Activated CD8-positive, alpha-beta memory T cell treated with anti-CD3 and anti-CD28 coated beads for 1 hour (primary cell): ENCODE measurements at places on chromosomes 7 and 10.

DNA sequence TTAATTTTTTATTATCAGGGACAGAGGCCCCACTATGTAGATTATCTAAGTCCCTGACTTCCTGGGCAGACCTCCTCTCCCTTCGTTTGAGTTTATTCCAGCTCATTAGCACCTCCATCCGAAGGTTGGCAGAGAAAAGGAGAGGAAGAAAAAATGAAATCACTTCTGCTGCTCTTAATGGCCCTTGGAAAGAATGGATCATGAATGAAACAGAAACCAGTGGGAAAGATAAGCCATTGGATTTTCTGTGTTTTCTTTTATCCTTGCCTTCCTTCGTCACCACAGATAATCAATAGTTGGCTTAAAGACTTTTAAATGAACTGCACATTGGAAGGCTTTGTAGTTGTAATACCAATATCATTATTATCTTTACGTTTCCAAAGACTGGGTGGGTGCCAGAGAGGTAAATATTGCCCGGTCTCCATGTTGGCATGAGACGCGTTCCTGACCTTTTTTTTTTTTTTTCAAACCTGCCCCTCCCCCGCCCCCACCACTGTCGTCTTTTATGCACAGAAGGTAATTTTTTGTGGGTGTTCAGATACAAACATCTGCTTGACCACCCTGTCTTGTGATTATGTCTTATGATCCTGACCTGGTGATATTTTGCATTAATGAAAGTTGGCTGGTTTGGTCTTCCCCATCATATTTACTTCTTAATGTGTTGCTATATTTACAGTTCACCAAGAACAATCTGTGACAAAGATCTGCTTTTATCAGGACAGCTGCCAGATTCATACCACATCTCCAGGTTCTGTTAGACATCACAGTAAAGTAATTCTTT is 116.8 kb downstream of the ARID5B start:
- DNase-seq, result no peak

GRCh38 chr10:110216942-110217661 is 9.7 kb downstream of the MXI1 start:
- DNase-seq, result no peak

DNA sequence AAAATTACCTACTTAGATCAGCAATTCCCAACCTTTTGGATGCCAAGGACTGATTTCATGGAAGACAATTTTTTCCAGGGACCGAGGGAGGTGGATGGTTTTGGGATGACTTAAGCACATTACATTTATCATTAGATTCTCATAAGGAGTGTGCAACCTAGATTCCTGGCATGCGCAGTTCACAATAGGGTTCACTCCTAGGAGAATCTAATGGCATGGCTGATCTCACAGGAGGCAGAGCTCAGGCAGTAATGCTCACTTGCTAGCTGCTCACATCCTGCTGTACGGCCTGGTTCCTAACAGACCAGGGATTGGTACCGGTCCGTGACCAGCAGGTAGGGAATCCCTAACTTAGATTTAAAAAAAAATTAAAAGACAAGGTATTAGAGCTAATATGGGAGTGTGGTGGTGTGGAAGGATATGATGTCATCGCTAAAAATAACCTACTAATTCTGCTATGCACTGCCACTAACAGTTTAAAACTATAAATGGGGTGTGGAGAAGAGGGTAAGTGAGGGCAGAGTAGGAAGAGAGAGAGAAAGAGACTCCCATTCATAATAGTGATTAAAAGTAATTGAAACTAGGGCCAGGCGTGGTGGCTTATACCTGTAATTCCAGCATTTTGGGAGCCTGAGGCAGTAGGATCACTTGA is 282.7 kb downstream of the BAMBI start:
- no peak for DNase-seq

DNA sequence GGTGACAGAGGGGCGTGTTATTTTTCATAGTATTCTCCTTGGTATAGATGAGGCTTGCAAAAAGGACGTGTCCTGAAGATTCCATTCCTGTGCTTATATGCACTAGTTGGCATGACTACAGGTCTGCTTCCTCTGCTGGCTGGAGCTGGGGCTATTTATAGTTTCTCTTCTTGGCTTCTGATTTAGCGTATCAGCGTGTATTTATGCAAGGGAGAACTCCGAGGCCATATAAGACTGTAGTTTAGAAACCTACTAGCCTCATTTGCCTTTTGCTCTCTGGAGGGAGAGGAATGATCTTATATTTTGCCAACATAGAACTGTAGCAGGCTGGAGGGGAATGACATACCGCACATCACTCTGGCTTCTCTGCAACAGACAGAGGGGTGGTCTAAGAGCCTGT is 39.7 kb downstream of the CACNB2 start:
- no peak for DNase-seq

DNA sequence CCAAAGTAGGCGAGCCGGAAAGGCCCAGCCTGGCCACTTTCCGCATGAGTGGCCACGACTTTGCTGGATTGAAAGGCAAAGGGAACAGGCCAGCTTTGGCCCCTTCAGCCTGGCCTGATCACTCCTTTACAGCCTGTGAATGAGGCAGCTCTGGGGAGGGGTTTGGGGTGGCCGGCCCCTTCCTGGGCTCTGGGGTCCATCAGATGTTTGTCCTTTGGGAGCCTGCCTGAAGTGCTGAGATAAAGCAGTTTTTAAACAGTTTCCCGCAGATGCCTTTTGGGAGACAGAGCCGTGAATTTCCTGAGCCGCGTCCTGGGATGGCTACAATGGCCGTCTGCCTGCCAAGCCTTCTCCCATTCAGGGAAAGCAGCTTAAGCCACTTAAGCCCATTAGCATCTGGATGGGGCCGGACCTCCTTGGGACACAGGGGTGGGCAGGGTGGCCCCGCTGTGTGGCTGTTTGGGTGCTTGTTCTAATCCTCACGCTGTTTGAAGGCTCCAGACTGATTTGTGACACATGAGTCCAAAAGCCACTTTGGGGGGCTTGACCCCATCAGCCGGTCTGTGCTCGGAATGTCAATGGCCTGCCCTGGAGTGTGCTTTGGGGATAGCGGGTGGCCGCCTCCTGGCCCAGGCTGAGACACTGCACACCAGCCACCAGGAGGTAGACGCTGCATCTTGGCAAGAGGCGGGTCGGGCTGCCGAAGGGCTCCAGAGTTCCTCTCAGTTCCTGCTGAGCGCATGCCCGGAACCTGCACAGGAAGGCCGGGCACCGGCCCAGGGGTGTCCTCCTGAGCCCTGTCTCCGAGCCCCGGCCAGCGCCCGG is 38.9 kb downstream of the NKX6-2 start:
- DNase-seq, result no peak

DNA sequence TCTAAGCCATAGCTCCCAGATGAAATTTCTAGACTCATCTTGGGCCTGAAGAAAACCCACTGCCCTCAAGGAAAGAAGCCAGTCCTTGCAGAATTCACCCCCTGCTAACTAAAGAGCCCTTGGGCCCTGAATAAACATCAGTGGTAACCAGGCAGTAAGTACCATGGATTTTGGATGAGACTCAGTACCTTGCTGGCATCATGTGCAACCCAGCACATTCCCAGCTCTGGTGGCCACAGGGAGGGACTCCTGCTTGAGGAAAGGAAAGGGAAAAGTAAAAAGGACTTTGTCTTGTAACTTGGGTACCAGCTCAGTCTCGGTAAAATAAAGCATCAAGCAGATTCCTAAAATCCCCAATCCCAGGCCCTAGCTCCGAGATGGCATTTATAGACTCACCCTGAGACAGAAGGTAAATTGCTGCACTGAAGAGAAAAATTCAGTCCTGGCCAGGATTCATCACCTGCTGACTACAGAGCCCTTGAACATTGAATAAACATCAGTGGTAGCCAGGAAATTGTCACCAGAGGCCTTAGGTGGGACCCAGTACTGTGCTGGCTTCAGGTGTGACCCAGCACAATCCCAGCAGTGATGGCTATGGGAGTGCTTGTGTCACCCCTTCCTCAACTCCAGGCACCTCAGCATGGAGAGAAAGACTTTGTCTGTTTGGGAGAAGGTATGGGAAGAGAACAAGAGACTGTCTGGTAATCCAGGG is 31.2 kb upstream of the SFTPD start:
- no peak for DNase-seq

- DNase-seq, result no peak
These were observed 2.7 kb downstream of the FRAT1 start for GRCh38 chr10:97321804-97322190.

DNA sequence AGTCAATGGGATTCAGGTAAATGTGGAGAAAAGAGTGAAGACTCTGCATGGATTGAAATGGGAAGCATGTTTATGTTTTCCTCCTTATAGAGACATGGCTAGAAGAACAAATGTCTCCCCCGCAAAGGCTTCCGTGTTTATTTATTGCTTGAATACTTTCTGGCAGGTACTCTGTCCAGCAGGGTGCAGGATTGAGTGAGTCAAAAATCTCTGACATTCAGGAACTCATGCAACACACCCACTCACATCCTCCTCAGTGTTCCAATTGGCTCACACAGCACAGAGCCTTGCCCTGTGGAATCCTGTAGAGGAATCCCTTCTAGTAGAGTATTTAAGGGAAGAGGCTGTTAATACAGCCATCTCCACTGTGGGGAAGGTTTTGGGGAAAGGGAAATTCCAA is 290.3 kb upstream of the VWC2 start:
- no peak for DNase-seq

- DNase-seq, result no peak
These were observed 59.6 kb upstream of the ZMIZ1 start for GRCh38 chr10:79009145-79009544.

DNA sequence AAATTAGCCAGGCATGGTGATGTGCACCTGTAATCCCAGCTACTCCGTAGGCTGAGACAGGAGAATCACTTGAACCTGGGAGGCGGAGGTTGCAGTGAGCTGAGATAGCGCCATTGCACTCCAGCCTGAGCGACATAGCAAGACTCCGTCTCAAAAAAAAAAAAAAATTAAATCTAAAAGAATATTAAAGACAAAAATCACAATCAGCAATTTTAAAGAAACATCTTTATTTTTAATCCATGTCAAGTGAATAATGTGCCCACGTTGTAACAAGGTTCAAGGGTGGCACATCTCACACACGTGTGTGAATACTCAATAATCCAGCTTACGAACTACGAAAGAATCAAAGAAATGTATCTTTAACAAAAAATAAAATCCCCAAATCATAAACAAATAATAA is 23.0 kb downstream of the SLC37A3 start:
- DNase-seq, result no peak

DNA sequence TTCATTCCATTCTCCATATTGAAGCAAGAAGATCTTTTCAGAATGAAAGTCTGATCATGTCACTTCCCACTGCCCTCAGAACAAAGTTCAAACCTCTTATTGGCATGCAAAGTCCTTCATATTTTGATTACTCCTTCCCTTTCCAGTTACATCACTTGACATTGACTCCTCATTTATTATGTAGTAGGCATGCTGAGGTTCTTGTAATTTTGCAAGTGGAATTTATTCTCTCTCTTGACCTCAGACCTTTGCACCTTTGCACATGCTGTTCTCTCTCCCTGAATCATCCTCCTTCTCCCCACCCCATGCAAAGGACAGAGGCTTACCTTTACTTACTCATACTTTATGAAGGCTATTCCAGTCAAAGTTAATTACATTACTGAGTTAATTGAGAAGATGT is 13.0 kb downstream of the ITPRID1 start:
- no peak for DNase-seq

GRCh38 chr10:4813023-4813422 is 13.0 kb upstream of the AKR1E2 start:
- DNase-seq, result no peak

DNA sequence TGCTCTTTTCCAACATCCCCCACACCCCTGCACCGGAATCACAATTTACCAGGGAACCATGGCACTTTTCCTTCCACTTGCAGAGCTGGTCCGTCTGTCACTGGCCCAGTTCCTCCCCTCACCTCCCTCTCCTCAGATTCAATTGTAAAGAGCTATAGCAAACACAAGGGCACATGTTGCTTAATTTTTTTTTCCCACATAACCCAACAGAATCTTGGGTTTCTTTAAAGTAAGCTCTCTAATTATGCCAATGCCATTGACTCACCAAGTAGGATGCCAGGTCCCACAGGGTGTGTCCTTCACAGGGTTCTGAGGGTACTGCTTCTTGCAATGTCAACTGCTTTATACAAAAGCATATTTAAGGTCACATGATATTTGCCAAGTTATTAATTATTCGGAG is 262.2 kb downstream of the AUTS2 start:
- no peak for DNase-seq

DNA sequence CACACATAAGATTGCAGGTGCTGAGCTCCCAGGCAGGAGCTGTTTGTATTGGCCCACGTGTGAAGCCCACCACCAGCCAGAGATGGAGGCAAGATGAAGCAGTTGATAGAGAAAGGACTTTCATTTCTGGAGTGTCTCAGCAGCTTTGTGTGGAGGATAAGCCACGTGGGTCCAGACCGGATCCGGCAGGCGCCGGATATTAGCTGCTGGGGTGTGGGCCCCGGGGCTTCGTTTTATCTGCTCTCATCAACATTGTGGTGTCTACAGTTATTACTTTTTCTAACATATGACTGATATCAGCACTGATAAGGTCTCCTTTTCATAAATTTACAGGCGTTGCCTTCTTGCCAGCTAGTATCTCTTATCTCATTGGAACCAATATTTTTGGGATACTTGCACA is 25.5 kb downstream of the SLC18A2 start:
- no peak for DNase-seq

GRCh38 chr7:6382817-6383216 is 64.9 kb downstream of the DAGLB start:
- DNase-seq, result no peak

GRCh38 chr10:30151581-30152389 is 92.4 kb upstream of the JCAD start:
- no peak for DNase-seq

GRCh38 chr7:66790725-66791124 is 50.2 kb downstream of the RABGEF1 start:
- DNase-seq, result no peak

GRCh38 chr10:52353960-52354394 is 39.9 kb downstream of the DKK1 start:
- DNase-seq, result no peak

- no peak for DNase-seq
These were observed 1.8 kb upstream of the HOXA10 start for GRCh38 chr7:27175626-27176523.

DNA sequence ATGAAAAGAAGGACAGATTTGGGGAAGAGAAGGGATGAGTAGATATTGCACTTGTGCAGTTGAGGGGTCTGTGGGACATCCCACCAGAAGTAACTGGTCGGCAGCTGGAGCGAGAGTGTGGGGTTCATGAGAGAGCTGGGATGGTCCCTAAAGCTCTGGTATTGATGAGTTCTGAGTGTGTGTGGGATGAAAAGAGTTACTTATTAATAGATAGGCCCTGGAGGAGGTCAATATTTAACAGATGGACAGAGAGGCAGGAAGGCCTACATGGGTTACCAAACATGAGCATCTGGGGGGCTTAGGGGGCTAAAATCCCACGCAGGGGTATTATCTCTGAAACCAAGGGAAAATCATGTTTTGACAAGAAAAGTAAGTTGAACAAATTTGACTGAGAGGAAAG is 95.7 kb upstream of the SFMBT2 start:
- no peak for DNase-seq

DNA sequence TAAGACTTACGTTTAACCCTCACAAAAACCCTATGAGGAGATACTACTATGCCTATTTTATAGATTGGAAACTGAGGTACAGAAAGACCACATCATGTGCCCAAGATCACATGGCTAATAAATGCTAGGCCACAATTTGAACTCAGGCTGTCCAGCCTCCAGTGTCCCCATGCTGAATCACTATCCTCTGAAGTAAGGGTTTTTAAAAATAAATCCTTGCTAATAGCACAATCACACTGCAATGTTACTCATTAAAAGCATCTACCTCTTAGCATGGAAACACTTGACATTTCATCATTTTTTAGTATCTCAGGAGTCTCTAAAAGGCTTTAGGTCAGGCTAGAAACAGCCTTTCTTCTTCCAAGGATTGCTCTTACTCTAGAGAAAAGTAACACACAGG is 50.0 kb upstream of the PPP1R3C start:
- DNase-seq, result no peak

GRCh38 chr10:110686949-110687348 is 42.8 kb downstream of the RBM20 start:
- no peak for DNase-seq
